HuH-7.5 (cell line): ENCODE measurements at places on chromosomes 3 and 15.

DNA sequence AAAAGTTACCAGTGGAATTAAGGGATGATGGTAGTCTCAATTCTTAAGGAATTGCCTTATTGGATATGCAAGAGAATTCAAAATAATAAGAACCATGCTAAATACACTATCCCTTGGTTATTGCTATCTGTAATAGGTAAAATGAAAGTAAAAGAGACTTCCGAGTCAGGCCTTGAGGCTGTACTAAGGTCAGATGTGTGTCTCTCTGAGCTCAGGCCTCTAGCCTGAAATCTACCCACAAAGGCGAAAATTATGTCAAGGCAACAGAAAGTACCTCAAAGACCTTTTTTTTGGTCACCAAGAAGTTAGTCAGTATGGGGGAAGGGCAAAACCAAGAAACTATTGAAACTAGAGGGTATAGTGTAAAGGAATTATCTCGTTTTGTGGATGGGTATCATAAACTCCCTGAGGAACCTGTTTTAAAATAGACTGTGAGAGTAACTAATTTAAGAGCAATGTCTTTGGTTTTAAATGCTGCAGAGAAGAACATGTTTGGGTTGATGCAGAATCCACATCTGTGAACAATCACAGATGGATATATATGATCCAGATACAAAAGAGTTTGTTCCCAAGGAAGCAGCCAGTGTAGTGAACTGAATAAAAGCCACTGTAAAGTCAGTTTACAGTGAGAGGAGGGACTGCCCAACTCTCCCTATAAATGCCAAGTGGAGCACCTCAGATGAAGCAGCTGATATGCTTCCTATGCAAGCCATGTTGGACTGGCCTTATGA is 382.3 kb upstream of the SEMA6D start:
- no peak for DNase-seq

- DNase-seq: no peak
These were observed 223.6 kb downstream of the WDR72 start for GRCh38 chr15:53535886-53536285.

GRCh38 chr15:85545752-85546151 is 165.3 kb downstream of the AKAP13 start:
- DNase-seq: no peak

GRCh38 chr3:127709320-127710060 is 36.7 kb downstream of the ABTB1 start:
- no peak for DNase-seq

GRCh38 chr3:58418227-58418626 is 15.4 kb downstream of the PDHB start:
- DNase-seq: no peak

DNA sequence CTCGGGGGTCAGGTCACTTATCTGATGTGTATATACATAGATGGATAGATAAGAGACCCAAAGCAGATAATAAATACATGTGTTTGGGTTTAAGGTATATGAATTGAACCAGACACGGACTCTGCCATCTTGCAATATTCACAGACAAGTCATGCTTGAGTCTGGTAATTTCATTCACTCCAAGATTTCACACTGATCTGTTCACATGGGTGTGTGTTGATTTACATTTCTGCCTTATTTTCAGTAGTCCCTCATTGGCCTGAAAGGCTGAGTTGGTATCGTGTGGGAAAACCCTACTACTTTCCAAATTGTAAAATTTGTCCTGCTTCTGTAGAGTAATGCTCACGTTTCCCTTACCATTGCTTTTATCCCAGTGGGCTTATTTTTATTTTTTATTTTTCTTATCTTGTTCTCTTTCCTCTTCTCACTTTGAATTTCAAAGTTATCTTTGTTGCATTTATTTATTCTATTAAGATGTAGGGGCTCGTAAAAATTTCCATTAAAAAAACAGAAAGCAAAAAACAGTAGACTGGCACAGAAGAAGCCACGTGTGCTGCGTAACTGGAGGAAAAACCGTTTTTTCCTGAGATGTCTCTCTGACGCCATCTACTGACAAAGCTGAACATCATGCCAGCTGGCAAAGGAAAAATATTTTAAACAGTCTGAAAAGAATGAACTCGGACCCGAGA is 10.8 kb upstream of the MFSD1 start:
- no peak for DNase-seq

DNA sequence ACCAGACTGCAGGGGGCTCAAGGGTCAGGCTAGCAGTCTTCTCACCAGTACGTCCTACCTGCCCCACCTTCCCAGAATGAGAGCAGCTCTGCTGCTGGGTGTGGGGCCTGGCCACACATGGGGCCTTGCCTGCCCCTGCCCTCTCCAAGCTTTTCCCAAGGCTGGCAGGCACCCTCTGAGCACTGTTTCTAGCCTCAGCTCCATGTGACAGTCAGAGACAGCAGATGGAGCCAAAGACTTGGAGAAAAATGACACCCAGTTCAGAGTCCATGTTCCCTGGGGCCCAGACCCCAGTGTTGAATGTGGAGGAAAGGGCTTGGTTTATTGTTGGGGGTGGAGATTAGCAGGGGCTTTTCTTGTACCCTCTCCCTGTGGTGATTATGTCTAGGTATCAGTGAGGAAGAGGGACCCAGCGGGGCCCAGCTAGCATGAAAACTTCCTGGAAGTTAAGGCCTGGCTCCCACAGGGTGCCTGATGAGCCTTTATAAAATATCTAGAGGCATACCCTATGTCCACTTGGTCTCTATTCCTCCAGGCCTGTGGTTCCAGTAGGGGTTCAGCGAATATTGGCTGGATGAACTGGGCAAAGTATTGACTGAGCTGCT is 153.8 kb downstream of the EEFSEC start:
- DNase-seq: peak; percentile 50

GRCh38 chr3:72137865-72138861 is 353.2 kb upstream of the PROK2 start:
- no peak for DNase-seq

DNA sequence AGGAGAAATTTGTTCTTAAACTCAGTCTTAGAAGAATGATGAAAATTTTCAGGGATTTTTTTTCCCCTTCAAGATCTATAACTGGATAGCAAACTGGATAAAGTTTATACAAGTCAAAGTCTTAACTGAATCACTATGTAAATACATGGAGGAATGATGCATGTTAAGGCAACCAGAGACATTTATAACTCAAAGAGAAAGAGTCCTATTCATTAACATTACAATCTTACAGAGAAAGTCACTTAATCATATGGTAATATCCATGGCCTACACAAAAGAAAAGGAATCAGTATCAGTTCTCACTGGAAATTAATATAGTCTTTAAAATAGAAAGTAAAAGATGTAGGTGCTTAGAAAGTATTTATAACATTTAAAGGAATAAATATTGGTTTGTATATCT is 869.1 kb downstream of the TBL1XR1 start:
- no peak for DNase-seq

DNA sequence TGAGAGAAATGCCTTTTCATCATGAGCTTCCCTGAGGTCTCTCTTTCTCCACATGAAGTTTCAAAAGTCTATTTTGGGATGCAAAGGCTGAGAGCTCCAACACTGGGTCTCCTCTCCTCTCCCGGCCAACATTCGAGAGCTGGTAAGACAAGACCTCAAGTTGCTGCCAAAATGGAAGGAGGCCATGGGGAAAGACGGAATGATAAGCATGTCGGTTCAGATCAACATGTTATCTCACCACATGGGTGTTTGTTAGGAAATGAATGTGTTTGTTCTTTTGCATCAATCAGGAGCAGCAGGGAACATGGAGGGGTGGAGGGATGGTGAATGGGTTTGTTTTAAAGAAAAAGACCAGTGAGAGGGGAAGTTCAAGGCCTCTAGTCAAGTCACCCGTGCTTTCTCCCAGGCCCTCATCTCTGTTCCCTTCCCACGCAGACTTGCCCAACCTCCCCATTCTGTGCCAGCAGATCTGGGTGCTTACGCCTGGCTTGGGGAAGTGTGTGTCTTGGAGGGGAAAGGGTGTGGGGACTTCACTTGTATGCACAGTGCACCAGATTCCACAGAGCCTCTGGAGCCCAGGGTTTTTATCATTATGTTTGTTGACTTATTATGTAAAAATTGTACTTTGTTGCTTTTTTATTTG is 23.5 kb upstream of the ATP10A start:
- no peak for DNase-seq

GRCh38 chr3:133589503-133589902 is 16.0 kb downstream of the CDV3 start:
- DNase-seq: no peak

GRCh38 chr3:49785565-49786356 is 581 bp downstream of the IP6K1 start:
- no peak for DNase-seq

DNA sequence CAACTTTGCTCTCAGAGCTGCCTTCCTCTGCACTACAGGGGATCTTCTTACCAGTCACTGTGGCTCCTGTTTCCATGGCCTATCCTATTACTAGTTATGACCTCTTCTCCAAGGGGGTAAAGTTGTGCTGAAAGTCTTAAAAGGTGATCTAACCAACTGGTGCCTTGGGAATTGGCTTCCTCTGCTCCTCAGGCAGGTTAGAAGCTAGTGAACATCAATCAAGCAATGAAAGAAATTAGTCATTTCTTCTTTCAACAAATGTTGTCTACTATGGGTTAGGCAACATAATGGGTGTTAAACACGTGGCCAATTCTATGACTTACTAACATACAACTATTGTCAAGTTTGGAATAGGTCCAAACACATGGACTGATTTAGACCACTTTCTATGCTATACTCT is 571.4 kb upstream of the NAALADL2 start:
- DNase-seq: no peak

DNA sequence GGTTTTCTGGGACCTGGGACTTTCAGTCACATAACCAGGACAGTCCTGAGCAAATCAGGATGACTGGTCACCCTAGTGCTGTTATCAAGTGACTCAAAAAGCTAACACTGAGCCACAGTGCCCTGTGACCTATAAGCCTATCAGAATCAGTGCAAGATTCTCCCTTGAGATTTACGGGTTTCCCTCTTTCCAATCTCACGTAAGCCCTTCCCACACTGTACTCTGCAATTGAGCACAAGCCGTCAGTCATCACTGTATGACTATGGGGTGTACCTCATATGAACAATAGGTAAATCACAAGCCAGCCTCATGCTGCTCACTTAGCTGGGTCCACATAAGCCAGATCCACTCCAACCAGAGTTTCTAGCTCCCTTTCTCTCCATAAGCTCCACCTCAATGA is 21.0 kb upstream of the CLDN18 start:
- DNase-seq: no peak

DNA sequence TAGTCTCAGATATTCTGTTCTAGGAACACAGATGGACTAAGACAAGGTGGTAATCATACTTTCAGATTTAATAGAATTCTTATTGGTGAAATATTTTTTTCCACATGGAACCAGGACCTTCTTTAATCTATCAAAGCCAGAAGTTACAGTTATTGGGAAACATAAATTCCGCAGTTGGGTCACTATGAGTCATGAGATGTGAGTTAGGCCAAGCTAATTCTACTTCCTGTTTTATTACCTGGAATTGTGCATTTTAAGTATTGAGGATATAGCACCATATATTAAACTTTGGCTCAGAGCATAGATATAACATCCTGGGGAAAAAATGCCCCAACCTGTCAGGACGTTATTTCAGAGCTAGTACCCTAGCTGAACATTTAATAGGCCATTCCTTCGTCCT is 96.4 kb upstream of the P3H2 start:
- no peak for DNase-seq

GRCh38 chr3:31813197-31813596 is 167.9 kb downstream of the OSBPL10 start:
- no peak for DNase-seq

DNA sequence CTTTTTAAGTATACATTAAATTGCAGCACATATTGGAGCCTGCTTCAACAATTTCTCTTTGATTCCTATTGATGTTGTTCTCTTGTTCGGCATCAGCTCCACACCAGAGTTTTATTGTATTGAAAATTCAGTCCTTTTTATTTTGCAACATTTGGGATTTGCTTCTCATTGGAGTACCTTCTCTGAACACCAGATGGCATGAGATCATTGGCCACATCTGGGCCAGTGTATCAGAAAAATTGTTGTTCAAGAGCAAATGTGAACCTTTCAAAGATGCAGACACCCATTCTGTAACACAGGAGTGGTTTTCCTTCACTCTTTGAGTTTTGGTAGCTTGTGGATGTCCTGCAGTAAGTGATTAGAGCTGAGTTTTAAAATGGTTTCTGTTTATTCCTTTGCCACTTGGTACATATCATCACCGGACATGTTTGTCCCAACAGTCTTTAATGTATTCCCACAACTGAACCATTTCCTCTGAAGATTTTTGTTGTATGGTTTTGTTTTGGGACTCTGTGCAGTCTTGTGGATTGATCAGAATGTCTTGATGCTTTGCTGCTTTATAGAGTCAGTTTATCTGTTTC is 96.1 kb downstream of the MCTP2 start:
- DNase-seq: no peak

- no peak for DNase-seq
These were observed 145.7 kb downstream of the TLE3 start for GRCh38 chr15:69951898-69952555.

- DNase-seq: no peak
These were observed 42.2 kb upstream of the PLCL2 start for GRCh38 chr3:16842272-16843270.

- no peak for DNase-seq
These were observed 79.0 kb upstream of the MFGE8 start for GRCh38 chr15:88992216-88992615.
